Parietal lobe (tissue), 2 donors: ENCODE measurements at places on chromosomes 3 and 15. TPM values are rescaled to one million over a fixed set of nuclear protein-coding genes. Genes with fewer than 3 reads are reported as not detected.

STRA6 gene
- total RNA-seq = 3.1 TPM

SLC22A14 gene
- total RNA-seq = 1.3 TPM

EIF3J gene
- 75.1 TPM for total RNA-seq

TNFSF10 gene
- total RNA-seq = 2.2 TPM

MYZAP gene
- 0.63 TPM for total RNA-seq

PLCL2 gene
- 95.8 TPM for total RNA-seq

PRR20G gene
- total RNA-seq = not detected

GNAT1 gene
- total RNA-seq = not detected

EOMES gene
- 20.0 TPM for total RNA-seq

ANXA2 gene
- total RNA-seq = 31.0 TPM

PLA2G4B gene
- total RNA-seq = 14.4 TPM

GOLGA8N gene
- 3.1 TPM for total RNA-seq

ZMYND10 gene
- total RNA-seq = 3.4 TPM

SAMMSON gene
- not detected for total RNA-seq

CFAP91 gene
- 13.5 TPM for total RNA-seq

EFCC1 gene
- 0.94 TPM for total RNA-seq

NTRK3 gene
- total RNA-seq = 95.2 TPM

CPNE9 gene
- 0.31 TPM for total RNA-seq

HRH1 gene
- 1.9 TPM for total RNA-seq
